ENCODE measurements at places on chromosomes 12 and 14.

DNA sequence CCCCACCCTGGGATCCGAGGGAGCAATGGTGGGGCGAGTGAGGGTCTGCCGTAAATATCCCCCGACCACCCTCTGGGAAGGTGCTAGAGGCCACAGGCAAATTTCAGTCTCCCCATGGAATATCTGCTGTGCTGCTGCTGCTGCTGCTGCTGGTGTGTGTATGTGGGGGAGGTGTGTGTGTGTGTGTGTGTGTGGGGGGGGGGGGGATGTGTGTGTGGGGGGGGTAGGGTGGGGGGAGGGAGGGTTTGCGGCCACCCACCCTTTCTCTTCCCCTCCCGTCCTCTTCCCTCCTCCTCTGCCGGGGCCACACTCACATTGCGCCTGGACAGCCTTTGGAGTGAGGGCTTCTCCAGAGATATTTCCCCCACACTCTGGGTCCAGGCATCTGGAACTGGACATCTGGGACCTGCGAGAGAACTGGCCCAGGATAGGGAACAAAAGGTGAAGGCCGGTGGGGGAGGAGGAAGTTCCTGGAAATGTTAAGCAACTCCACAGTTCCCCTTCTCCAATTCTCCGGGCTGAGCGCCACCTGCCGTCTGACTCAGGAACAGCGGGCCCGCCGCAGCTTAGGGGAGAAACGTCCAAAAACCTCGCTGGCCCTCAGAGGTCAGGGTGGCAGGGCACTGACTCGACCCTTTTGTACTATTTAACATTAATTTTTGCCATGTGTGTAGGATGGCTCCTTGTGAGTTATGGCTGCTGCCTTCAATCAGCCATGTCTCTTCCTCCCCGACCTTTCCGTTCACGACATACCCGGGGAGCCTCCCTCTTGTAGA is at the start of gene C1RL:
TSS of gene C1RL (minus strand) at position 419 of the 776 bp plus-strand sequence. CDS start at position 385, 34 bp downstream.
- peak; percentile 82 for DNase-seq

- DNase-seq, result peak; percentile 62
Measured at GRCh38 chr12:39341179-39341578, 101.7 kb downstream of the KIF21A start.

GRCh38 chr12:128079446-128079845 is 187.5 kb upstream of the TMEM132C start:
- DNase-seq, result no peak

DNA sequence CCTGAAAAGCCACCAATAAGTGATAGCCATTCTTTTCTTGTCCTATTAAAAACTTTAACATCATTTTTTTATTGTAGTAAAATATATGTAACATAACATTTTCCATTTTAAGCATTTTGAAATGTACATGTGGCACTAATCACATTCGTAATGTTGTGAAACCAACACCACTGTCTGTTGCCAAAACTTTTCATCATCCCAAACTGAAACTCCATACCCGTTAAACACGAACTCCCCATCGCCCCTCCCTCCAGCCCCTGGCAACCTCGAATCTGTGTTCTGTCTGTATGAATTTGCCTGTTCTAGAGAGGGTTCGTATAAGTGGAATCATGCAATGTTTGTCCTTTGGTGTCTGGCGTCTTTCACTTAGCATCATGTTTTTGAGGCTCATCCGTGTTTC is 75.9 kb downstream of the CCDC92 start:
- DNase-seq, result peak; percentile 34

DNA sequence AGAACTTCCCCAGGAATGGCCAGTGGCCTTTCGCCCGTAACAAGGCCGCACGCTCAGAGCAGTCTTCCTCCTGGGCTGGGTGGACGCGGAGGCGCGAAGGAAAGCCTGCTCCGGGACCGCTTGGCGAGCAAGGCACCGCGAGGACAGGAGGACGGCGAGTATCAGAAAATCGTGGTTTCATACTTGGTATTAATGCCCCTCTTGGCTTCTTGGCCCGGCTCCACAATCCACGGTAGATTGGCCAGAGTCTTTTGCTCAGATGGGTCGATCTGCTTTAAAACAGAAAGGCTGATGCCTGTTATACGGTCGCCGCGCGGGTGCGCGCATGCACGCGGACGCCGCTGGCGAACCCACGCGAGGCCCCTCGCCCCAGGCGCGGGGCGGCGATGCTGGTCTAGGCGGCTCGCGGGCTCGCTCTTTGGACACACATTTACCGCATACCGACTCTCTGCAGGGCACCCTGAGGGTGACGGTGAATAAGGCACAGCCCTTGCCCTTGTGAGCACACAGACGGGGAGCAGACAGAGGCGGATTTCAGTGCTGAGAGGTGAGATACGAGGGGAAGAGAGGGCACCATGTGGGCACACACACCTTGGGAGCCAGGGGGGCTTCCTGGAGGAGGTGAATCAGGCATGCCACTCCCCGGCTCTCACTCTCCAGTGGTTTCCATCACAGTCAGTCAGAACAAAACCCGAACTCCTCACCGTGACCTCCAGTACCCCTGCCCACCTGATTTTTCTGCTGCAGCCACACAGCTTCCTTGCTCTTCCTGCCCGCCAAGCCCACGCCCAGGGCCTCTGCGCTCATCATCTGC is 100.7 kb downstream of the APAF1 start:
- DNase-seq, result peak; percentile 19

DNA sequence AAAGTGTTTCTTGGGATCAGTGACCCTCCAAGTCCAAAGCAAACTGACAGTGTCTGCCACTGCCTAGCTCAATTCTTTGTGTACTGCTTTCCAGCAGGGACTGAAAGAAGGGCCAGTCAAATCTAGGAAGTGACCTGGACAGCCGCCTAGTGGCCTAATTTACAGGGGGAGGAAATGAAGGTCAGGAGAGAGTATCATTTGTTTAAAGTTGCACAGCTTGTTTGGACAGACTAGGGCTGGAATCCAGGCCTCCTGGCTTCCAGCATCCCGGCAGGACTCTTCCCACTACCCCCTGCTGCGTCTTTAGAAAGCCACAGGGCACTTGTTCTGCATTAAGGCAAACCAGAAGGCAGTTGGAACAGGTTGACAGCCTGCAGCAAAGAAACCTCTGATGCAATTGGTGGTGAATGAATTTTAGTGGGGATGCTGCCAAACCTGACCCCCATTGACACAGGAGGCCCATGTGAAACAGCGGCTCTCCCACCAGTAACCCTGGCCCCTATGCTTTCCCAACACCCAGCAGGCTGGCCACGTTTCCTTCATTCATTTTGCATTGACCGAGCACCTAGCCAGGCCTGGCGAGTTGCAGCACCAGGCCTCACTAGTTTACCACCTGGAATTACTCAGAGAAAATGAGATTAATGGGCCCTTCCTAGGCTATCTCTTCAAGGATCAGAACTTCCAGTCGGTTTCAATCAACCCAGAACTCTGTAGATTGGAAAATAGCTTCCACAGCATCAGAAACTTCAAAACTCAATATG is 28.2 kb downstream of the GALNT16 start:
- DNase-seq, result peak; percentile 43

- DNase-seq, result no peak
Measured at GRCh38 chr12:124231980-124232653, 62.8 kb upstream of the RFLNA start.

GRCh38 chr14:57051633-57052032 is 217.1 kb downstream of the EXOC5 start:
- no peak for DNase-seq

GRCh38 chr14:47438650-47439140 is 236.7 kb downstream of the MDGA2 start:
- DNase-seq, result peak; percentile 31

- DNase-seq, result no peak
Measured at GRCh38 chr12:114361545-114361944, 44.4 kb downstream of the TBX5 start.

DNA sequence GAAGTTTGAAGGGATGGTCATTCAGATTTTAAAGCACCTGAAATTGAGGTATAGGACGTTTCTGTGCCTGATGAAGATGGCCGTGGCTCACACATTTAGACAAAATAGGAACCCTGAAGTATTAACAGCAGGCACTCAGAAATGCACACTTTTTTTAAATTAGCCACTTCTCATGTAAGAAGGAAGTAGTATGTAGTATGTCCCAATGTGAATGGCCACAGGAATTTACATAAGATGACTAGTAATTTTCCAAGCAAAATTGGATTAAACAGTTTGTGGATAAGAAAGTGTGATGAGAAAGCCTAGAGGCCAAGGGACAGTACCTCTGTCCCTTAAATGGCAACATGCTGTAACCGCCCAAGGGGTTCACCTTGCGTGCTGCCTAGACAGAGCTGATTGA is 1.8 kb upstream of the MIS18BP1 start:
- DNase-seq, result no peak

- DNase-seq, result no peak
Measured at GRCh38 chr12:64299628-64300027, 77.5 kb upstream of the KICS2 start.

DNA sequence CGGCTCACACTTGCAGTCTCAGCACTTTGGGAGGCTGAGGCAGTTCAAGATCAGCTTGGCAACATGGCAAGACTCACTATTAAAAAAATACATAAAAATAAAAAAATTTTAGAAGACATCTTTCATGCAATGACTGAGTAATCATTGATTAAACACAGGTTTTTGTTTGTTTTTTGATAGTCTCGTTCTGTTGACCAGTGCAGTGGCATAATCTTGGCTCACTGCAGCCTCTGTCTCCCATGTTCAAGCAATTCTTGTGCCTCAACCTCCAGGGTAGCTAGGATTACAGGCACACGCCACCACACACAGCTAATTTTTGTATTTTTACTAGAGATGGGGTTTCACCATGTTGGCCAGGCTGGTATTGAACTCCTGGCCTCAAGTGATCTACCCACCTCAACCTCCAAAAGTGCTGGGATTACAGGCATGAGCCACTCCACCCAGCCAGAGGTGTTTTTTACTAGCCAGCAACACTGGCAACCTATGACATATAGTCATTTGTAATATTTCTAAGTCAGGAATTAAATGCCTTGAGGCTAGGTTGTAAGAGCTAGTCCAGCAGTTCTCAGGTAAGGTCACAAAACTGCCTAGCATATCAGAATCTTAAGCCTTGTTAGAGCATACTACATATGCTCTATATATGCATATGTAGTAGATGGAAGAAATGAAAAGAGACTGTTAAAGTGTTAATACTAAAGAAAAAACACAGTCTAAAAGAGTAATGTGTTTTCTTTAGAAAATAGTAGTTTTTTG is 27.1 kb downstream of the HECTD1 start:
- no peak for DNase-seq

DNA sequence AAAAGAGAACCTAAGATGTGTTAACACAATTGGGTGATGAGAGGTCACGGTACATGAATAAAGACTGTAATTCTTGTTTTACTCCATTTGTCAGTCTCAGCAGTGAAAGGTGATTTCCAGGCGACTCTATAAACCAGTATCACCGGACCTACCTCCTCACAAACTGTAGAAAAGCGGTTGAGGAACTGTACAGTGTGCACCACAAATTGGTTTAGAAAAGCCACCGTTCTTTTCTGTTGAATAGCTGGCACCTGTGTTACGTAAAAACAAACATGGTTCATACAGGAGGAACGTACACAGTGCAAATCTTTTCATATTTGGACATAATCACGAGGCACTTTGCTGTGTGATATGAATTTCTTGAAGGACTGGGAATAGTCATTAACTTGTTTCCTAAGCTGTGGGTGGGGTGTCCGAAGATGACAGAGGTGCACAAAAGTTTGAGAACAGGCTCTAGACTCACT is 663 bp downstream of the WASHC3 start:
- no peak for DNase-seq

GRCh38 chr12:56993346-56993745 is 13.0 kb downstream of the ZBTB39 start:
- DNase-seq, result no peak

DNA sequence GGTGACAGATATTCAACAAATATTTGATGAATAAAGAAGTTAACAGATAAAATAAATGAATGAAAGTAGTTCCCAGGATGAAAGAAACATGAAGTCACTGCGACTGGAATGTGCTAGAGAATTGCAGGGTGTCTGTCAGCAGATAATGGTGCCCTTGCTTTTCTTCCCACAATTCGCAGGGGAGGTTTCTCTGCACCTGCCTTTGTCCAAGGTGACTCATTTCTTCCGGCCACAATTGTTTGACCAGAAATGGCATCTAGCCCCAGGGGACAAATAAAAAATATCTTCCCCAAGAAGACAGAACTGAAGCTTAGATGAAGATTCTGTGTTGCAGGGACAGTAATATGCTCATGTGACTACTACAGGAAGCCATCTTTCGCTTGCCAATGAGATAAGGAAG is 316.1 kb upstream of the TBX3 start:
- DNase-seq, result peak; percentile 18

GRCh38 chr12:53976172-53976822 is 1.5 kb upstream of the HOTAIR start:
- DNase-seq, result no peak

GRCh38 chr12:52975204-52975603 is 26.3 kb downstream of the KRT18 start:
- DNase-seq, result peak; percentile 55

DNA sequence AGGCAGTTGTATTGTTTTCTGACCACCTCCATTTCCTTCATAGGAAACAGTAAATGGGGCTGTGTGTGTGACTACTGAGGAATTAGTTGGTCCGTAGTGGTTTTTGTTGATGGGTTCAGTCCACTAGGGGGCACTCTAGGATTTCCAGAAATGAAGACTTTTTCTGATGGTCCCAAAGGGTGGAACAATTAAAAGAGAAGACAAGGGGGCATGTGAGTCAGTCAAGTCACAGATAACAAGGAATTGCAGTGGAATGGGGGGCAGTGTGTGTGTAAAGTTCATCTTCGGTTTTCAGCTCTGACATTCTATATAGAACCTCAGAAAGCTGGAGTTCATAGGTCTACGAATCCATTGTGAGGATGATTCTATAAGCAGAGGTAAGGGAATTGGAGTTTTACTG is 186.6 kb upstream of the OR4E1 start:
- DNase-seq, result peak; percentile 38

GRCh38 chr12:94157981-94158411 is 9.6 kb downstream of the PLXNC1 start:
- peak; percentile 61 for DNase-seq

- no peak for DNase-seq
Measured at GRCh38 chr12:132488127-132489077, 1.5 kb upstream of the FBRSL1 start.

- DNase-seq, result peak; percentile 33
Measured at GRCh38 chr12:114936148-114937079, 252.4 kb upstream of the TBX3 start.

DNA sequence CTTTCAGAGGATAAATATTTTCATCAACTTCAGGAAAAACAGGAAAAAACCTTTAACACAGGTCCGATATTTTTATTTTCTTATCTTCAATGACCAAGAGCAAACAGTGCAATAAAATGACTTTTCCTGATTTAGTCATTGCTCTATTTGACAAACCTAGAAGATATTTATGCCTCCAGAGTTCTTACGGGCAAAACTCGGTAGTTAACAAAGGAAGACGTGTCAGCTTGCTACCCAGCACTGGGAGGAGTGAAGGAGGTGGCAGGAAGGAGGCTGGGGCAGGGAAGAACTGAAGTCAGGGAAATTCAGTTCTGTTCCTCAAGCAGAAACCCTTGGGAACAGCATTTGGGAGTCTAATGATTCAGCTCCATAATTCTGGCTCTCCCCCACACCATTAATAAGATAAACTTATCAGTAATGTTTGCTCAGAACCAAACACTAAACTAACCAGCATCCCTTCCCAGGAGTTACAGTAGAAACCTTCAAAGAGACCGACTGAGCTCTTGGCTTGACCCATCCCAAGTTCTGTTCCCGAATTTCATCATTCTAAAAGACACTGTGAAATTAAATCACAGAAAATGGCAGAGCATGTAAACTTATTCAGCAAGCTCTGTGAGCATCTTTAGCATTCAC is 163.3 kb downstream of the APAF1 start:
- no peak for DNase-seq

GRCh38 chr12:58372298-58372697 is 430.9 kb downstream of the ATP23 start:
- DNase-seq, result no peak

- no peak for DNase-seq
Measured at GRCh38 chr12:68568922-68569569, 41.7 kb upstream of the RAP1B start.

All from iris pigment epithelial cell (primary cell).